Muscle of back (tissue), 13 donors: ENCODE measurements at places on chromosomes 4 and X. TPM values are rescaled to one million over a fixed set of nuclear protein-coding genes. Genes with fewer than 3 reads are reported as not detected.

DNA sequence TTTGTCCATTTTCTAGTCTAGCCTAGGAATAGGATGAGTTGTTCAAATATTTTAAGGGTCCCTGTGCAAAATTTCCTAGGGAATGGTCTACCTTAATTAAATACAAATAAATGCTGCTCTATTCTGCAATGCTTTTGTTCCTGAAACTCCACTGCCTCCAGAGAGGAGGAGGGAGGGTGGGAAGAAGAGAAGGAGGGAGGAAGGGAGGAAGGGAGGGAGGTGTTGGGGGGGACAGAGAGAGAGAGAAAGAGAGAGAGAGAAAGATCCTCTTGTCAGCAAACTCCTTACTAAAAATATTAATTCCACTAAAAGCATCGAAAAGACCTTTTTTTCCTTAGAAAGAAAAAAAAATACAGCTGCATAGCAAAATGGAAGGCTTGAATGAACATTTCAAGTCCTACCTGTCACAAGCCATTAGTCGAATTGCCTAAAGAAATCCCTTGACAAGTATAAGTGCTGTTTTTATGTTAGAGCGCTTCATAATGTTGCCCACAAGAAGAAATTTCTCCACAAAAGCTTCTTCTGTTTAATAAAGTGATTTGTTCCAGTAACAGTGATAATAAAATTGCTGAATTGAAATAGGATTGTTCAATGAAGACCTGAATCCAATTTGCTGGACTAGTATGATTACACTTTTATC lies 106.0 kb downstream of the NKX6-1 start:
- no peak for DNase-seq

DNA sequence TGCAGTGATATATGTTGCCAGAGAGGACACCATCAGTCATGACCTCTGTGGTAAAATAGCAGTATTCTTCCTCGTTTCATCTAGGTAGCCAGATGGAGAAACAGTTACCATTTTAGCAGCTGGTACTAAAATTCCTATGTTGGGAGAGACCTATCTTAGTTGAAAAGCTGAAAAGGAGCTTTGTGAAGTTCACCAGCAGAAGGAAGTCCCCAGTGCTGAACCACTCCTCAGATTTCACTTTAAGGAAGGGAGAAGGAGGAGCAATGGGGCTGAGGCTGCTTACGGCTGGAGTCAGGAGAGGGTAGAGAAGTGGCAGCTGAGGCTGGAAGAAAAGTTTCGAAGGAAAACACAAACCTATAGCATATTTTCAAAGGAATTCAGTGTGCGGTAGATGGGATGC lies 103.7 kb downstream of the ATXN3L start:
- no peak for DNase-seq

GRCh38 chr4:57077550-57078343 lies 32.4 kb downstream of the IGFBP7 start:
- DNase-seq: no peak

GRCh38 chr4:43496188-43496587 lies 603.7 kb downstream of the GRXCR1 start:
- DNase-seq: no peak

DNA sequence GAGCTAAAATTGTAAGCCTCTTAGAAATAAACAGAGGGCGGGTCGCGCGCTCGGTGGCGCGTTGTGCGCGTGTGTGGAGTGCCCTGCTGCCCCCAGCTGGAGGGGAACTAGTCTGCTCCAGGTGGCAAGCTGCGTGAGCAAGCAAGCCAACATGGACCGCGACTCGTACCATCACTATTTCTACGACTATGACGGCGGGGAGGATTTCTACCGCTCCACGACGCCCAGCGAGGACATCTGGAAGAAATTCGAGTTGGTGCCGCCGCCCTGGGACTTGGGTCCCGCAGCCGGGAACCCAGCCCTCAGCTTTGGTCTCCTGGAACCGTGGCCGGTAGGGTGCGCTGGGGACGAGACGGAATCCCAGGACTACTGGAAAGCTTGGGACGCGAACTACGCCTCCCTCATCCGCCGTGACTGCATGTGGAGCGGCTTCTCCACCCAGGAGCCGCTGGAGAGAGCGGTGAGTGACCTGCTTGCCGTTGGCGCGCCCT lies 66.1 kb downstream of the DNAAF6 start:
- DNase-seq: peak; percentile 2

DNA sequence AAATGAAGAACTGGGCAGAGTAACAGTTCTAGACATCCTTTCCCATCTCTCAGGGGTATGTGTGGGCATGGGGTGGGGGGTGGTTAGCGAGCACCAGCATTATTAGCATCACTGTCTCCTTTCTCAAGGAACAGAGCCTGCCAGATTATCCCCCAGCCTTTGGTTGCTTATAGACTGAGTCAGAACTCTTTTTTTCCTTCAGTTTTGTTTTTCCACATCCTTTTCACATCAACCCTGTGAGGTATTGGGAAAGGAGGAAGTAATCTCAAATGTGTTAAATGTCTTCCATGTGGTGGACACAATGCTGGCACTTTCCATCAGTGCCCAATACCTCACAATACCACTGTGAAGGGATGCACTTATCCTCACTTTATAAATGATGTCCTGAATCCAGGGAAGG lies 3.1 kb upstream of the FGF16 start:
- DNase-seq: no peak

- DNase-seq: no peak
These were observed 35.4 kb downstream of the JADE1 start for GRCh38 chr4:128844931-128845330.

GRCh38 chr4:1614854-1615595 lies 69.1 kb downstream of the FAM53A start:
- DNase-seq: no peak

DNA sequence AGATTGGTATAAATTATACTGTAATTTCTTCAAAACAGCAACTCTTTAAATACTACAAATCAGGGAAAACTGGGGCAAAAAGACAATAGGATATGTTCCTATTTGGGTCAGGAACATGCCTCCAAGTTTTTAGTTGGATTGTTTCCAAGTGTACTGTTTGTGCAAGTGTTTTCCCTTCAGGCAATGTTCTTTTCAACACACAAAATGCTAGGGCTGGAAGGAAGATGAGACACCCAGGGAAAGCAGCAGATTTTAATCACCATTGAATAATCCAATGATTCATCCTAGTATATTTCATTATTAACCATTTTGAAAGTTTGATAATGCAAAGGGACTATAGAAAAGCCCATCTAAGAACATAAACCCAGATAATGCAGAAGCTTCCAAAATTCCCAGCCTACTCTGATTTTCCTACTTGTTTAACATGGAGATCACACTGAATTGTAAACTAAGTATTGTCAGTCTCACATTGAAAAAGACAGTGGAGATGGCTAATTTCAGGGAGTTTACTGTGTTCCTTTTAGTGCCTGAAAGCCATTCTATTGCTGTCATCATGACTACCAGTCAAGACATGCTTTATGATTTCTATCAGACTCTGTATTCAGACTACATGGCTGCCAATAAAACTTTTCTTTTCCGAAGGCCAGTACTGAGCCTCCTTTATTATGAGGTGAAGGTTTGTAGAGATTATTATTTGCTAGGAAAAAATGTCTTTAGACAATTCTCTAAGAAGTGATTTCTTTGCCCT lies 38.6 kb downstream of the COL4A6 start:
- DNase-seq: no peak

- no peak for DNase-seq
These were observed 122.2 kb downstream of the CAMK2D start for GRCh38 chr4:113639326-113639725.

DNA sequence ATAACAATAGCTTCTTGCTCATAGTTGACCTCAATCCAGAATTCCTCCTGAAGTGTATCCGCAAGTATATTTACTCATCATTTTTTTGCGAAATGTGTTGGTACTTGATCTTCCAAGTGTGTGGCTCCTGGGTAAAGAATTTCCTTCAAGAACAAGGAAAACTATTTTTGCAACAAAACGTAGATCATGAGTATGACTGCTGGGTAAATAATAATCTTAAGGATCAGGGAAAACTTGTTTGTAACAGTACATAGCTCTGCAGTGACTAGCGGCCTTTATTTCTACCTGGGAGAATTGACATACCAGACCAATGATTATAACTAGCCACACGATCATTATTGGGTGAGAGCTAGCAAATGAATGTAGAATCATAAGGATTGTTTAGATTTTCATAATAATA lies 1311.7 kb downstream of the ARAP2 start:
- no peak for DNase-seq

DNA sequence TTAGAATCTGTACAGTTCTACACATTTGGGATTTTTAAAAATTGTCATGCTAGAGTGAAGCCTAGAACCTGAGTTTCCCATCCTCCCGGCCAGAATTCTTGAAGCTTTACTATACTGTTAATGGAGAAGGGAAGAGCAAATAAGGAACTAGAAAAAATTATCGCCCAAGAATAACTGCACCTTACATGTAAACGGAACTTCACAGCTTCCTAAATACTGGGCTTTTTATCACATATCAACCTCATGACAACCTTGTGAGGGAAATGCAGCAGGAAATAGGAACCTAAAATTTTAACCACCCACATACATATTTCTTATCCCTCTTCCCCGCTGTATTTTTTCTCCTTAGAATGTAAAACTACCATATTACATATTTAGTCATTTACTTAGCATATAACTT lies 19.3 kb downstream of the ARHGEF9 start:
- no peak for DNase-seq

DNA sequence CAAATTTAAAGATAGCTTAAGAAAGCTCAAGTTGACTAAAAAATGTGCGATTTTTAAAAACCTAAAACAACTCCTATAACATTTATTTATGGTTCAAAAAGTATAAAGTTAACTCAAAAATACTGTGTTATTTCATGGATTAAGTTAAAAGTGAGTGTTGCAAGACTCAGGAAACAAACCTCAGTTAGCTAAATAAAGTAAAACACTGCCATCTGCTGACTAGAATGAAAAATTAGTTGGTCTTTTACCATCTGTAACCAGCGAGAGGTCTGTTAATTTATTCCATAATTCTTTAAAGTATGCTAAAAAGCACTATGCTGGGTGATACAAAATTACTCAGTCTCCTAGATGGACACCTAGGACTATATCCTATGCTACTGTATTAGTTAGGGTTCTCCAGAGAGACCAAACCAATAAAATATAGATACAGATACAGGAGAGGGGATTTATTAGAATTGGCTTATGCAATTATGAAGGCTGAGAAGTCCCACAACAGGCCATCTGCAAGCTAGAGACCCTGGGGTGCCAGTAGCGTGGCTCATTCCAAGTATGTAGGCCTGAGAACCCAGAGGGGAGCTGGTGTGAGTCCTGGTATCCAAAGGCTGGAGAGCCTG lies 4.9 kb upstream of the WDFY3 start:
- DNase-seq: peak; percentile 43

DNA sequence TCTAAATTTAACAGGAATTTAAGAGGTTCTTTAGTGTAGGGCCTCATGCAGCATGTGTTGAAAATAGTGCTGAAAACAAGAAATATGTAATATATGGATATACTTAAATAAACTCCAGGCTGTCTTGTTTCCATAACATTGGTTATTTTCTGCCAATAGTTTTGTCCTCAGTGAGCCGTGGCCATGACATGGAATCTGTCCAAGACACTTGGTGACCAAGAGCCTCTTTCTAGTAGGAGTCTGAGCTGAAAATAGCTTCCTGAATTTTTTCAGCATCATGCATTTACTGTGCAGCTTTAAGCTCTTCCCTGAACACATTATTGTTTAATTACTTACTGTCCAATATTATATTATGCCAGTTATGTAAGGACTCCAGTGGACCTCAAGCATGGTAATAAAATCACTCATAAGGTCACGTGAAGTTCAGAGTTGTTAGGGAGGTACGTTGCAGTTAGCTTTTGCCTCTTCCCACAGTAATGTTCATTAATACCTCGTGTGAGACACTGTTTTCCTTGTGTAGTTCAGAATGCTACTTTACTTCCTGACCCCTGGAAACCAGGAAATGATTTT lies 488.2 kb downstream of the GRID2 start:
- DNase-seq: peak; percentile 30

DNA sequence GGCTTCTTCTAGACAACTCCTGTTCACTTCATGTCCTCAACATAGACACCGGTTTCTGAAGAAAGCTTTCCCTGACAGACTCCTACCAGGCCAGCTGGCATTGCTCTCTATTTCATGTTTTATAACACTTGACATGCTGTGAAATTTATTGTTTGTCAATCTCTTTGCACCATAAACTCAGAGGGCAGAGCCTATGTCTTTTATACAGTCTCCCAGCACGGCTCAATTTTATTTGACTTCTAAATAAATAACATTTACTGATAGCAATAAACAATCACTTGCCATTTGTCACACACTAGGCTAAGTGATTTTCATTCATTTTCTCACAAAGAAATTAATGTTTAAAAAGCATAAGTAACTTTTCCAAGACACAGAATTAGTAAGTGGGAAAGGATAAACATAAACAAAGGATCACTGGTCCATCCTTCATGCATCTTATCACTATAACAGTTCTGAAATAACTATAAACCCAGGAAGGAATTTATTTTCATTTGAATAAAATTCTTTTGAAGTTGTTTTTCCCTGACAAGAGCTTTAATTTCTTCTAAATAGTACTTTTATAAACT lies 577.6 kb downstream of the TECRL start:
- no peak for DNase-seq

DNA sequence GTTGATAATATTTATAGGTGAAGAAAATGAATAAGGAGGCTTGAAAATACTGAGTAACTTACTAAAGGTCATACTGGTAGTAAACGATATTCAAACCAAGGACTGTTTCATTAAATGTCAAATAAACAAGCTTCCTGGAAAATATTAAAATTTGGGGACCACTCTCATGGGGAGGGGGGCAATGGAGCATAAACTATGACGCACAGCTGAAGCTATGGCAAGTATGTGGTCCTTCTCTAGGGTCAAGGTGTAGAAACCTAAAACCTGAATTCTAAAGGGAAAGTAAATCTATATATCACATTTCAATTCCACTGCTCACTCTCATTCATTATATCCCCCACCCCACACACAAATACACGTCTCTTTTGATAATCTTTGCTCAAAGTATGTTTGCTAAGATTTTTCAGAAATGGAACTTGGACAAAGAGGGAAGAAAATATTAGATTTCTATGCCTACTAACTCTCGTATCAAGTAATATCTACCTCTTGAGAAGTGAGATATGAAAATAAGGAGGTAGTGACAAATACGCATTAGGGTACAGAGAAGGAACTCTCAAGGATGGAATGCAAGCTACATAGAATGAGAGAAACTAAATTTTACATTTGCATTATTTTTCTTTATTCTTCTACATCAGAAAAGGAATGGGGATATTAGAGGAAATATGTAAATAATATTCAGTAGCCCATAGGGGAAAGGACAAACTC lies 84.6 kb downstream of the PDS5A start:
- DNase-seq: no peak

DNA sequence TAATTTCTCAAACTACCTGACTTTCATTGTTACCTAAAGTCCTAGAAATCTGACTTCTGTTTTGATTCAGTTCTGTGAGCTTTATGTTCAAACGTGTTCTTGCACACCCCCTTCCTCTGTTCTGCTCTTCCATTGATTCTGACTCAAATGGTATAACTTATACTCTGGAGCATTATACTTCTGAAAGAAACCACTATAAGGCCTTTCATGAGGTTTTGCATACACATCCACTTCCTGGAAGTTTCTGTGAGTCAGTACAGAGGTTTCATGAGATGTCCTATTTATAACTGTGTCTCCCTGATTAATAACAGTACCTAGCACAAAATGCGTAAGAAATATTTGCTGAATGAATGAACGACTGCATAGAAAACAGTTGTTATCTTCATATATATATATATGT lies 540.2 kb upstream of the CT83 start:
- DNase-seq: no peak

The CT55 gene
- not detected for polyA plus RNA-seq

The NALF2 gene
- polyA plus RNA-seq: 1.1 TPM

The GPRASP2 gene
- polyA plus RNA-seq: 19.6 TPM
